ENCODE measurements at places on chromosomes 13 and 19. TPM values are rescaled to one million over a fixed set of nuclear protein-coding genes. Genes with fewer than 3 reads are reported as not detected.

DNA sequence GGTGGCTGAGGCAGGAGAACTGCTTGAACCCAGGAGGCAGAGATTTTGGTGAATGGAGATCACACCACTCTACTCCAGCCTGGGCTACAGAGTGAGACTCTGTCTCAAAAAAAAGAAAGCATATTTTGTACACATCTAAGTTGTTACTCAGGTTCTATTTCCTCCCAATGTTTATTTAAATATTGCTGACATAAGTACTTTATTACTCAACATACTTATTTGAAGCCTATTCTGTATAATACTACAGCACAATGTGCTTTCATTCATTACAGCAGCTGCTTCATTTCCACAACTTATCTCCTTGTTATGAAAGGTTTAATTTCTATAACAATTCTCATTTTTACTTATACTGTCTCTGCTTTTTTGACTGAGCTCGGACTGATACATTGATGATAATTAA is 495.7 kb downstream of the SLITRK1 start:
- DNase-seq: no peak

DNA sequence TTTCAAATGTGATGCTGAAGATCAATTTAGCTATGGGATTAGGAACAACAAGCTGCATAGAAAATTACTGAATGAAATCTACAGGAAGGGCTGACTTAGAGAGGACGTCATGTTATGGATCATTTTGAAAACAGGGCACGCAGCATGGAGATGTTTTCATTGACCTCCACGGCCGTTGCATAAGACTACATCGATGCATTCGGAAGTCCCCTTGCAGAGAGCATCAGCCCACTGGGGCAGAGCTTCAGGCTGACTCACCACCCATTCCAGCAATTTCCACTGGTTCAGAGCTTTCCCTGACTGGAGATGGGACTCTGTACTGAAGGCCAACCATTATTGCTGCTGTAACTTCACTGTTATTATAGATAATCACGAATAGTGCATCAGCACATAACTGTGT is 305.3 kb downstream of the IRS2 start:
- DNase-seq: no peak

DNA sequence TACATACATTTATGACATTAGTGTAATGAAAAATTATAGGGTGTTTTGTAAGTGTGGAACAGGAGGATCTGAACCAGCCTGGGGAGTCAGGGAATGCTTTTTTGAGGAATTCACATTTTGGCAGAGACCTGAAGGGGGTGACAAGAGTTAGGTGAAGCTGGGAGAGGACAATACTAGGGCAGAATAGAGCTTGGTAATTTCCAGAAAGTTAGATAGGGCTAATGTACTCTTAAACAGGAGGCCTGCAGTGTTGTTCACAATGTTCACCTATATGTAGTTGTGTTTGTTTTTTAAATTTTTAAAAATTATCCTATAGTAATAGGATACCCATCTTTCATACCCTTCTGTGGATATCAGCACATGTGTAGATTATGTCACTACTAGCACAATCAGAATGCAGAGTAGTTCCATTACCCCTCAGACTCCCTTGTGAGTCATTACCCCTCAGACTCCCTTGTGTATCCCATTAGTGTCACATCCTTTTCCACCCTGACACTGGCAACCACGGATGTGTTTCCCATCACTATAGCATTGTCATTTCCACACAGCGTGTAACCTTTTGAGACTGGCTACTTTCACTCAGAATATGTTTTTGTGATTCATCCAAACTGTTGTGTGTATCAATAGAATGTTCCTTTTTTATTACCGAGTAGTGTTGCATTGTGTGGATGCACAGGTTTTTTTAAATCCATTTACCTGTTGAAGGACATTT is 43.1 kb downstream of the PCCA start:
- no peak for DNase-seq

DNA sequence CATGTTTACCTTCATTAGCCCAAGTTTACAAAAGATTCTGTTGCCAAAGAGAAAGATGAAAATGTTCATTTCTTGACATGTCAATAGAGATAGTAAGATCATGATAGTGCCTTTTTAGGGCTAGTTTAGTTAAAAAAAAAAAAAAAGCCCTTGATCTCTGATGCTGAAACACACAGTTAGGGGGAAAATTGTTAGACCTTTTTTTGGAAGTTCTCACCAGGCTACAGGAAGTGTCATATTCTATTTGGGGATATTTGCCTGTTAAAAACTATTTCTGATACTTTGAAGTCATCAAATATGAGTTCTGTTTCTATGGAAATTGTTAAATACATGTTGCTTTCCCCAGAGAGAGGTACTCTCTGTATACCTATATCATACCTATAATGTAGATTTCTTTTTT is 21.6 kb downstream of the SLAIN1 start:
- DNase-seq: no peak

- no peak for DNase-seq
Observed at GRCh38 chr13:65633806-65634205, 1596.3 kb downstream of the PCDH9 start.

Gene PLK5
- total RNA-seq: not detected

GRCh38 chr19:40165362-40165937 is 25.8 kb upstream of the MAP3K10 start:
- no peak for DNase-seq

Gene CLIP3
- total RNA-seq: 7.1 TPM

Gene NCAN
- total RNA-seq: not detected

DNA sequence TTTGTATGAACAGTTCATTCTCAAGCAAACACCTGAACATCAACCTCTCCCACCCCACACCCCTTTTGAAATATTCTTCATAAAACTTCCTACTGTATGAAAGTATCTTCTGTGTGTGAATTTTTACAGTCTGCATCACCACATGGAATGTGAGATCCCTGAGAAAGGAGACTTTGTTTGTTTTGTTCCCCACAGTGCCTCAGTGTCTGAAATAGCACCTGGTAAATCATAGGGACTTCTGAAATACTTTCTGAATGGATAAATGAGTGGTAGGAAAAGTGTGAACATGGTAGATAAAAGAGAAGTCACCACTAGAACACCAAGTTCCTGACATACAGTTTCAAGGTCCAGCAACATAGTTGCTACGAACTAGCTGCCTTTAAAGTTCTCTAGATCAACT is 1071.2 kb downstream of the EFNB2 start:
- DNase-seq: no peak

GRCh38 chr13:97761796-97762540 is 191.5 kb upstream of the IPO5 start:
- no peak for DNase-seq

Gene ZNF579
- 12.2 TPM for total RNA-seq

Gene IGFL3
- total RNA-seq: not detected

Gene CEACAM16
- total RNA-seq: not detected

GRCh38 chr13:95155093-95155492 is 146.2 kb downstream of the ABCC4 start:
- no peak for DNase-seq

Gene ZNF763
- 3.1 TPM for total RNA-seq

Gene EPS8L1
- total RNA-seq: 1.9 TPM

Gene MCEMP1
- total RNA-seq: 0.54 TPM

DNA sequence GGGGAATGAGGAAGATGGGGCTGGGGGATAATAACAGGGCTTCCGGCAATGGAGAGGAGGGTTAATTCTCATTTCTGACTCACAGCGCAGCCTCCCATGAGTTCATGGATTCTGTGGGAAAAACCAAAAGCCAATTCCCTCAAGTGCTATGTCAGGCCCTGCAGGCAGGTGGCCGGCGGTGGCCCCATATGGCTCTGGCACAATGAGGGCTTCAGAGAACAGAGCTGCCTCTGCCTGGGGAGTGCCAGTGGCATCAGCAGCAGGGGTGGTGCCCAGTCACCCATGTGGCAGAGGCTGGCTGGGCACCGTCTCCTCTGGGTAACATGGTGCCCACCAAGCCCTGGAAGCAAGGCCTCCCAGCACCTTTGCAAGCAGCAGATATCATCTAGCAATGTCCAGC is 69.1 kb downstream of the ALOX5AP start:
- DNase-seq: no peak

DNA sequence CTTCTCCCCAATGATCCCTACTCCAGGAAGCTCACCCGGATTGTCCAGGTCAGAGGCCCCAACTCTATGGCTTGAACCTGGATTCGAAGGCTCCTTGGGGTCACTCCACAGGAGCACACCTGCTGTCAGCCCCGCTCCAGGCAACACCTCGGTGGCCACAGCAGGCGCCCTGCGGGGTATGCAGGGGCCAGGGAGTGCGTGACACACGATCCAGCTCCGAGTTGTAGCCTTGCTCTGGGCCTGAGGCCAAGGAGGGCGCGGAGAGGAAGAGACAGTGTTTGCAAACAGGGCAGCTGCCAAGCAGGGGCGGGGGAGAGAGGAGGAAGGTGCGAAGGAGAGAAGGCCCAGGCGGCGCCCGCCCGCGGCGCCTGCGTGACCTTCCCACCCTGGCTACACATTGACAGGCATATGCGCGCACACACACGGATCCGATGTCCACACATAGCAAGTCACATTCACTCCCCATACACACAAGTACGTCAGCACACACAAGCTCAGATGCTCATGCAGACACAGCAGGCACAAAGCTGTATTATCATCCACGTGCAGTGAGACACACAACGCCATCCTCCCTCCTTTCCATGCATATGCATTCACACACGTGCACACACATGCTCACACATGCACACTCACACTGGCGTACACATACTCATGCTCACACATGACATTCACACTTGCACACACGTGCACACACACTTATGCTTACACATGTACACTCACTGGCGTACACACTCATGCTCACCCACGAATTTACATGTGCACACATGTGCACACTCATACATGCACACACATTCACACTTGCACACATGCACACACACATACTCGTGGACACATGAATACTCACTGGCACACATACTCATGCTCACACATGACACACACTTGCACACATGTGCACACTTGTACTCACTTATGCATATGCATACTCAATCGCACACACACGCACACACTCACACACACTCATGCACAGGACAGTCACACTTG is 10.4 kb downstream of the SBK2 start:
- DNase-seq: no peak

- no peak for DNase-seq
Observed at GRCh38 chr19:18871543-18871942, 24.4 kb downstream of the CERS1 start.

DNA sequence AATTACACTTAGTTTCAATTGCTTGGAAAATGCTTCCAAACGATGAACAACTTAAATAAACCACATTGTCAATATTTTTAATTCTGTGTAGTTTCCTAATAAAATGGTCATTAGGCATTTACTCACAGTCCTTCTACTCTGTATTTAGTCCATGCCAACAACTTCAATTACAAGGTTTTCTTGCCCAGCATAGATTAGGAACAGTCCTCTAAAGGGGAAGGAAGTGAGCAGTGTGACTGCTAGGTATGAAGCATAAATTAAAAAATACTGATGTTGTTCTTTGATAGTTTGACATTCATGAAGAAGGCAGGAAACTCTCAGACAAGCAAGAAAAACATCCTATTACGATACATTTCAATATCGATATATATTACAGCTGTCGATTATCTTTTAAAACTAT is 716.0 kb upstream of the PCDH9 start:
- DNase-seq: no peak

Gene NLRP7
- not detected for total RNA-seq

DNA sequence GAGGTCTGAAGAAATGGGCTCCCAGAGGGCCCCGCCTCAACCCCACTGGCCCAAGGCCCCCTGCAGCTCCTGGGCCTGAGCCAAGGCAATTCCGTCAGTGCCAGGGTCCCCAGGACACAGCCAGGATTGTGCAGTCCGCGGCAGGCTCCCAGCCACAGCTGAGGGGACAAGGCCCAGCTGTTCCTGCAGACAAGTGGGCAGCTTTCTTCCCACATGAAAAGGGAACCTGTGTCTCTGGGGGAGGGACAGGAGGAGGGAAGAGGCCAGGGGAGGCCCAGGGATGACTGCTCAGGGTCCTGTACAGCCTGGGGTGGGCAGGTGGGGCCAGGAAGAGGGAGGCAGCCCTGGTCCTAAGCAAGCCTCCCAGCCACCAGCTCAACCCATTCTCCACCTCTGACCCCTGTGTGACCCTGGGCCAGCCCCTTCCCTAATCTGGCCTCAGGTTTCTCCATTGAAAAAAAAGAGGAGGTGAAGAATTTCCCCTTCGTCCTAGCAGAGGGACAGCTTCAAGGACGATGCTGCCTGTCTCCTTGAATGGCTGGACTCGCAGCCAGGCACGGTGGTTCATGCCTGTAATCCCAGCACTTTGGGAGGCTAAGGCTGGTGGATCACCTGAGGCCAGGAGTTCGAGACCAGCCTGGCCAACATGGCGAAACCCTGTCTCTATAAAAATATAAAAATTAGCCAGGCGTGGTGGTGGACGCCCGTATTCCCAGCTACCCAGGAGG is 20.5 kb upstream of the VSTM2B start:
- no peak for DNase-seq

DNA sequence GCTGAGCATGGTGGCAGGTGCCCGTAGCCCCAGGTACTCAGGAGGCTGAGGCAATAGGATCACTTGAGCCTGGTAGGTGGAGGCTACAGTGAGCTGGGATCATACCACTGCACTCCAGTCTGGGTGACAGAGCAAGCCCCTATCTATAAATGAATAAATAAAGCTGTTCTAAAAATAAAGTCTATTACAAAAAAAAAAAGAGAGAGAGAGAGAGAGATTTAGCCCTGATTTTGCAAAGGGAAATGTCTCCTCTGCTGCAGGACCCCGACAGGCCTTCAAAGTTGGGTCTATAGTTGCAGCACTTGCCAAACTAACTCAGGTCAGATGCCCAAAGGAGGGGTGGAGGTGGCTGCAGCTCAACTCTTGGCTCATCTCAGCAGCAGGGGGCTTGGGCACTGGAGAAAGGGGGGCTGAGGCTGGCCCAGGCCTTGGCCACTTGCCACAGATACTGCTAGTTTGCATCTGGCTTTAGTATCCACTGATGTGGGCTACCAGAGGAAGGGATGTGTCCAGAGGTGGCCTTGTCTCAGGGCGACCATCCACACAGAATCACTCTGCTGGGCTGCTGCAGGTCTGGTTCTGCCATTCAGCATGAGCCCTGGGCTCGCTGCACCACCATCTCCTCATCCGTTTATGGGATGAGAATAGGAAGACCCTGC is 30.8 kb upstream of the AKT2 start:
- no peak for DNase-seq

DNA sequence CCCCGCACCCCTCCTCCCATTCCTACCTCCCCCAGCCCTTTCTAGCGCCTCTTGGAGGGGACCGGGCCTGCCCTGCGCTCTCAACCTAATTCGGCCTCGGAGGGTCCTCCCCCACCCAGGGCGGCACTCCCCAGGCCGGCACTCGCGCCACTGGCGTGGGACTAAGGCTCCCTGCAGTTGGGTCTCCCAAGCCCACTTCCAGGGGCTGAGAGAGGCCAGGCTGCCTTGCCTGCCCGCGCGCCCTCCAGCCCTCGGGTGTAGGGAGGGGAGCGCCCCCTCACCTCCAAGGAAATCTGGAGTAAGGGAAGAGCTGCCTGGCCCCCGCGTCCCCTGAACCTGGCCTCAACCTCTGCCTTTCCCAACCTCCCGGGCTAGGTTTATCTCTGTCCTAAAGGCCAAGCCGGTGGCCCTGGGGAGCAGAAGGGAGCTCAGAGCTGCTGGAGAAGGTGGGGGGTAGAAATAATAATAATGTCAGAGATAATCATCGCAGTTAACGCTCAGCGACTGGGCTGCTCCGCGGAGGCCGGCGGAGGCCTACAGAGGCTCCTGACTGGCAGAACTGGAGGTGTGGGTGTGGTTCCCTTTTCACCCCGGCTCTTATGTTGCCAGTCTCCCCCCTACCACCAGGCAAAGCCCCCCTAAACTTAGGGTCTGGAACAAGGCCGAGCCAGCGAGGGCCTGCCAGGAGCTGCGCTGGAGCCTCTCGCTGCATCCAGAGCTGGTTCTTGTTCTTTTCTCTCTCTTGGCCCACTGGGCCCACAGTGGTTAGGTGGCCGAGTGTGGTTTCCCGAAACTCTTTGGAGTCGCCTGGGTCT is 9.6 kb downstream of the ZIC2 start:
- no peak for DNase-seq

All from cardiac septum (tissue), 1 donor.